Effector memory CD8-positive, alpha-beta T cell (primary cell): ENCODE measurements at places on chromosomes 7 and 10.

DNA sequence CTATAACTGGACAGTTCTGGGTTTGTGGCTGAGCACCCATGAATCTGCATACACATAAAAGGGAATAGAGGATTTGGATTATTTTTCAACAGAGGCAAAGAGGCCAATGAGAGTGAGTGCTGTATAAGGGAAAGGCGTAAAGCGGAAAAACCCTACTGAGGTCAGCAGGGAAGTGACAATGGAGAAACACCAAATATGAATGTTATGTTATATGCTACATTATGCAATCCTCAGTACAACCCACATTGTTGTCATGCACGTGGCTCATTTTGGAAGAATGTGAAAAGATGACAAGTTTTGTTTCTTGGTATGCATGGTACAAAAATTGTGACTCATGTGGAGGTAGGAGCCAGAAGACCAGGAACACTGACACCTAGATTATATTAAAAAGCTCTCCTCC is 113.6 kb upstream of the AMPH start:
- no peak for DNase-seq

GRCh38 chr10:96642973-96643372 is 56.2 kb upstream of the TM9SF3 start:
- peak; percentile 70 for DNase-seq

GRCh38 chr7:151579644-151580043 is 59.9 kb upstream of the RHEB start:
- no peak for DNase-seq

DNA sequence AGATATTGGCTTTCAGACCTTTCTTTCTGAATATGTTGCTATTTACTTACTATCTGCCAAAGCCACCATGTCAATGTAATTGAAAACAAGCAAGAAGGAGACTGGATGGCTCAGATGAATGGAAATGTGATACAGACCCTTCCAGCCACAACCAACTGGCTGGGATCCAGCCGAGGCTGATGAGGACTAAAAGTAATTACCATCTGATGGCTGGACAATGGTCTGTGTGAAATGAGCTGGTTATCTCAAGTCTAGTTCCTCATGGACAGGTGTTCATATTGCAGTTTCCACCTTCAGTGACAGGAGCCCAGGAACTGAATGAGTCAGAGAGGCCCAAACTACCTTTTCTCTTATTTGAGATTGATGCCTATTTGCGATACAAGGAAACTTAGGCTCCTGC is 267.5 kb downstream of the GATA3 start:
- no peak for DNase-seq

DNA sequence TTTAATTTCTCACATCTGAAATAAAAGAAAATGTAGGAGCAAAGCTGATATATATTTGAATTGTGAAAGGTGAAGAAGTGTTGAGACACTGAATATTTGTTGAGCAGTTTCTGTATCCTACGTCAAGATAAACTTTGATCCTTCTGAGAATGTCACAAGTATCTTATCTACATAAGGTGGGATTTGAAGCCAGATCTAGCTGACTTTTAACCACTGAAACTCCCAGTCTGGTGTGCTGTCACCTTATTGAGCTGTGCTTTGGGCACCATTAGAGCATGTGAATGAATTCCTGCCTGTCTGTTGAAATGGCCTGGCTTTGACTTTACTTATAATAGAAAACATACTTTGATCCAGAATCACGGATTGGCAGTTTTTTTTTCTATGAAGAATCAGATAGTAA is 15.2 kb downstream of the GPR141 start:
- no peak for DNase-seq

- no peak for DNase-seq
Measured at GRCh38 chr7:112282476-112283188, 76.1 kb downstream of the ZNF277 start.
